Omental fat pad (tissue), 4 donors: ENCODE measurements at places on chromosomes 4 and X. TPM values are rescaled to one million over a fixed set of nuclear protein-coding genes. Genes with fewer than 3 reads are reported as not detected.

Gene CXCL10
- total RNA-seq, result 3.5 TPM

Gene FRG1
- 33.4 TPM for total RNA-seq

Gene PTPN13
- 23.4 TPM for total RNA-seq

Gene PGAM4
- not detected for total RNA-seq

Gene MAGEE1
- total RNA-seq, result 0.94 TPM

Gene ARHGAP36
- total RNA-seq, result not detected

Gene ANKRD17
- total RNA-seq, result 56.2 TPM

Gene RTL5
- total RNA-seq, result 4.1 TPM

Gene SSX3
- not detected for total RNA-seq

Gene NSG1
- total RNA-seq, result 10.0 TPM

Gene HPGDS
- 2.8 TPM for total RNA-seq

Gene RBMXL3
- not detected for total RNA-seq

Gene RNF128
- not detected for total RNA-seq

Gene VCX3B
- total RNA-seq, result not detected

Gene EPGN
- total RNA-seq, result 2.5 TPM

Gene ITGB1BP2
- 1.6 TPM for total RNA-seq

Gene AFP
- total RNA-seq, result not detected

Gene CXCL5
- total RNA-seq, result not detected

Gene RTL9
- 0.12 TPM for total RNA-seq

Gene FGG
- total RNA-seq, result 0.31 TPM

Gene UGT2B11
- total RNA-seq, result not detected

Gene ANKRD37
- 14.0 TPM for total RNA-seq

Gene GAGE10
- total RNA-seq, result not detected
